GM23338 (cell line): ENCODE measurements at places on chromosomes 12 and 14. TPM values are rescaled to one million over a fixed set of nuclear protein-coding genes. Genes with fewer than 3 reads are reported as not detected.

DNA sequence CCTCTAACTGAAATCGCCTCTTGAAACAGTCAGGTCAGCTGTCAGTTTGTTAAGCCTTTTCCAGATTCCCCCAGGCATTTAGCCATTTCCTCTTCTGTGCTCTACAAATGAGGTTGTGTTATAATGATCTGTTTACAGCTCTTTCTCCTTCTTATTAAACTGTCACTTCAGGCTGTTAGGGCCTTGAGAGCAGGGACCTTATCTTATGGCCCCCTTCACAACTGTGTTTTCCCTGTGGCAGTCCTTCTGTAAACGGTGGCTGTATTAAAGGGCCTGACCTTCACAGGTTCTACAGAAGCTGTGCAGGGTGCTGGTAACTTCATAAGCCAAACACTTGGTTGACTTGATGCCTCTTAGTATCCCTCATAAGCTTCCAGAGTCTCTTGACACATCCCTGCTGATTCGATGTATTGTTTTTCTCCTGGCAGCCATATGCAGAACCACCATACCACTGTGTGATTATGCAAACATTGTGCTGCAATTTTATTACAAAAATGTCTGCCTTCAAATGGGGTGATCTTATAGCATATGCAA is 104.7 kb downstream of the PLEKHA5 start:
- no peak for DNase-seq

- DNase-seq, result no peak
These were observed 71.6 kb downstream of the ITPK1 start for GRCh38 chr14:93044121-93044520.

GRCh38 chr14:34023824-34024767 is 73.2 kb upstream of the EGLN3 start:
- DNase-seq, result peak; percentile 32

DNA sequence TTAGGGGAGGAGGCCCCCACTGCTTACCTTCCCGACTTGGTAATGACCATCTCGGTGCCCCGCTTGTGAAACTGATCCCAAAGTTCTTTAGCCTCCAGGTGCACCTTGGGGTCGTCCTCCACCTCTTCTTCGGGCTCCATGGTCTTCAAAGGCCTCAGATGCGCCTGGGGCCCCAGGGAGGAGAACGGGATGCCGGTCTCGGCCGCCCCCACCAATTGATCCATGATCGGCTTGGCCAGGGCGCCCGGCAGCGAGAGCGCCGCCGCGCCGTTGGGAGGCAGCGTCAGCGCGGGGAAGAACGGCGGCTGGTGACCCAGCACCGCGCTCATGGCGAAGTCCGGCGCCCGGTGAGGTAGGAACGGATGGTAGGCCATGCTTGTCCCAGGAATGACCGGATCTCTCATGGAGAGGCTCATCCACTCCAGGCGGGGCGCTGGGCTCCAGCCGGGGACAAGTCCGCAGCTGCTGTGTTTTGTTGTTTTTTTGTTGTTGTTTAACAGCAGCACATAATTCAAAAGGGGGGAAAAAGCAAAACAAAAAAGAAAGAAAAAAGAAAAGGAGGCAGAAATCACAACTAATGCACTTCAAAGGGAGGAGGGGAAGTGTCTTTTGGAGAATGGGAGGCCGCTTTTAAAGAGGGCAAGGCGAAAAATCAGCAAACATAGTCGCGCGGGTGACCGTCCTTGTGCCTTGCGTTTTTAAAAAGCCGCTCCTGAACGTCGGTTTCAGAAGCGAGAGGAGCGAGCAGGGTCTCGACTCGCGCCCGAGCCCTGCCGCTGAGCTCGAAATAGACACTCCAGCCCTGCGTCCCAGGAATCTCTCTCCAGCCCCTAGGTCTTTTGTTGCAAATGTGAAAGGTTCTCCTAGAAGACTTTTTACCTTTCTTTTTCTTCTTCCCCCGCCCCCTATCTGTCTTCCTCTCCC is 928 bp downstream of the TBX3 start:
- no peak for DNase-seq

- no peak for DNase-seq
These were observed 361.9 kb upstream of the TMTC1 start for GRCh38 chr12:30145684-30146032.

GRCh38 chr12:88381466-88381865 is 198.8 kb downstream of the KITLG start:
- DNase-seq, result no peak

DNA sequence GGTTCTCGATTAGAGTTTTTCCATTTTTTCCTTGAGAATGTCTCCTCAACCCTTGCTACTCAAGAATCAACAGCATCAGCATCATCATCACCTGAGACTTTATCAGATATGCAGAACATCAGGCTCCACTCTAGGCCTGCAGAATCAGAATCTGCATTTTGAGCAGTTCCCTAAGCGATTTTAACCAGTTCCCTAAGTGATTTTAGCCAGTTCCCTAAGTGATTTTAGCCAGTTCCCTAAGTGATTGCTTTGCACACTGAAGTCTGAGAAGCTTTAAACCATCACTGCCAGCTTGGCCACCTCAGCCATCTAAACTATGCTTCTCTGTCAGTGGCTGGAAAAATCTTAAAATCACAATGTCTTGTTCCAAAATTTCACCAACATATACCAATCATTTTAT is 29.4 kb upstream of the SLC38A1 start:
- no peak for DNase-seq

GRCh38 chr12:24820872-24821271 is 128.0 kb downstream of the BCAT1 start:
- DNase-seq, result no peak

- DNase-seq, result peak; percentile 56
These were observed 663 bp downstream of the PTGER2 start for GRCh38 chr14:52314595-52315354.

DNA sequence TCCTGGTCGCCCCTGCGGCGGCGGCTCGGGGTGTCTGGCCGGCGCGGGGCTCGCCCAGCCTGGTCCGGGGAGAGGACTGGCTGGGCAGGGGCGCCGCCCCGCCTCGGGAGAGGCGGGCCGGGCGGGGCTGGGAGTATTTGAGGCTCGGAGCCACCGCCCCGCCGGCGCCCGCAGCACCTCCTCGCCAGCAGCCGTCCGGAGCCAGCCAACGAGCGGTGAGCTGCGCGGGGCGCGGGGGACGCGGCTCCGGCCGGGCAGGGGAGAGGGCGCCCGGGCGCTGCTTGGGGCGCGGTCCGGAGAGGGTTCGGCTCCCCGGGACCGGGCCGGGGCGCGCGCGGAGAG is at the start of gene LGALS3:
TSS of gene LGALS3 (plus strand) at position 167 of the 342 bp plus-strand sequence. CDS start 8,122 bp downstream, outside the sequence.
- DNase-seq, result peak; percentile 78

GRCh38 chr14:74333909-74334308 is 14.4 kb upstream of the VRTN start:
- no peak for DNase-seq

DNA sequence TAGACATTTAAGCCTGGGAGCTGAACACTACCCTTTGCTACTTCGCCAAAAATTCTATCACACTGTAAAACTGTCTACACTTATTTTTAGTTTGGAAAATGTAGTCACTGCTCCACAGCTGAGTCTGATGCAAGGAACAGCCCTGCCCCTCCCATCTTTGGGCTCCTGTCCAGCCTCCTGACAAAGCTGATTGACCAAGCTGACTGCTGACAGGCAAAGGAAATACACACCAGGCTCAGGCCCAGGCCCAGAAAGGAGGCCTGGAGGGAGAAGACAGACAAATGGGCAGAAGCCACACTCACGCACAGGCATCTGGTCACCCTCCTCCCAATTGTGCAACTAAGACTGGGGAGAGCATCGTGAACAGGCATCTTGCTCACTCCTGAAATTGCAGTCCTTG is 55.3 kb downstream of the ISCA2 start:
- no peak for DNase-seq

GRCh38 chr12:737122-737739 is 15.1 kb upstream of the WNK1 start:
- DNase-seq, result no peak

- DNase-seq, result no peak
These were observed 42.0 kb upstream of the NT5DC3 start for GRCh38 chr12:103882861-103883596.

Gene CCND2
- total RNA-seq, result 208 and 224 TPM in 2 replicates

Gene ANKS1B
- 5.8 and 18.6 TPM in 2 replicates for total RNA-seq

Gene SDR9C7
- not detected in 2 replicates for total RNA-seq

Gene CCDC38
- total RNA-seq, result not detected in 2 replicates

Gene KRT79
- 0.21 TPM in 1 of 2 replicates, not detected in the other for total RNA-seq

Gene ZBTB42
- 4.4 and 7.5 TPM in 2 replicates for total RNA-seq

Gene RIPK3
- 0.16 and 1.5 TPM in 2 replicates for total RNA-seq

Gene TEX52
- total RNA-seq, result not detected in 2 replicates

Gene SERPINA9
- not detected in 2 replicates for total RNA-seq

Gene GALNT6
- 18.6 and 20.2 TPM in 2 replicates for total RNA-seq

Gene CCDC198
- total RNA-seq, result not detected in 2 replicates

Gene NPAS3
- total RNA-seq, result 0.08 and 0.17 TPM in 2 replicates

Gene GLIPR1L2
- total RNA-seq, result not detected in 2 replicates

Gene TAS2R7
- total RNA-seq, result not detected in 2 replicates
